A549 treated with CpdA at 1 μM for 4 hours (cell line): ENCODE measurements at places on chromosomes 3 and 15. TPM values are rescaled to one million over a fixed set of nuclear protein-coding genes. Genes with fewer than 3 reads are reported as not detected.

Gene PARP15
- total RNA-seq, result not detected in 5 replicates

Gene CYP1A2
- not detected in 5 replicates for total RNA-seq

Gene ZPLD1
- 0.02 TPM in 1 of 5 replicates, not detected in the others for total RNA-seq

Gene ANKUB1
- total RNA-seq, result not detected in 5 replicates

Gene EFHB
- total RNA-seq, result 0.37 to 1.1 TPM (median 0.41 TPM) in 5 replicates

Gene GOLGA6L7
- total RNA-seq, result not detected in 5 replicates

Gene ACKR4
- not detected in 5 replicates for total RNA-seq

Gene GLDN
- not detected in 5 replicates for total RNA-seq

Gene MCF2L2
- 0.10 to 0.26 TPM (median 0.15 TPM) in 3 of 5 replicates, not detected in the others for total RNA-seq

Gene CDHR4
- total RNA-seq, result 0.16 to 0.53 TPM (median 0.40 TPM) in 5 replicates

Gene VWA5B2
- 0.34 to 0.93 TPM (median 0.38 TPM) in 5 replicates for total RNA-seq

Gene KLF15
- total RNA-seq, result 0.02 to 0.12 TPM (median 0.07 TPM) in 4 of 5 replicates, not detected in the other

Gene MAGEL2
- not detected in 5 replicates for total RNA-seq

Gene ADGRG7
- total RNA-seq, result not detected in 5 replicates

Gene MOBP
- total RNA-seq, result 0.09 to 0.25 TPM in 2 of 5 replicates, not detected in the others

Gene GHSR
- not detected in 5 replicates for total RNA-seq

Gene OR5K2
- not detected in 5 replicates for total RNA-seq
